ENCODE measurements at places on chromosomes 1 and 21.

GRCh38 chr1:17844185-17844826 lies 89.2 kb downstream of the ACTL8 start:
- DNase-seq = no peak

GRCh38 chr1:70895531-70895930 lies 152.1 kb downstream of the PTGER3 start:
- no peak for DNase-seq

DNA sequence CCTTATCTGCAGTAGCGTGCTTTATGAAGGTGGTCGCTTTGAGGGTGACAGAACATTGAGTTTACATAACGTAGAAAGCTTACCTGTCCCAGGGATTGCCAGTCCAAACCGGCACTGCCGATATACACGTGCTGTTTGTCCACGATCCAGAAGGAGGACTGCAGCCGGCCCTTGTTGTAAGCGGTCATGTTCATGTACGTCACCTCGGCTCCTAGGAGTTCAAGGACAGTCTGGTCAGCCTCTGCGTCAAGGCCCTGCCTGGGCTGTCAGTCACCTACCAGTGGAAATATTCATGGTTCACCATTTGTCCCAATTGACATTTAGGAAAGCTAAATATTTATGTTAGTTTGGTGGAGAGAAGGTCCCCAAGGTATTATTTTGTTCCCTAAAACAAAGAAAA lies 221.0 kb upstream of the MAP1LC3C start:
- DNase-seq = no peak

DNA sequence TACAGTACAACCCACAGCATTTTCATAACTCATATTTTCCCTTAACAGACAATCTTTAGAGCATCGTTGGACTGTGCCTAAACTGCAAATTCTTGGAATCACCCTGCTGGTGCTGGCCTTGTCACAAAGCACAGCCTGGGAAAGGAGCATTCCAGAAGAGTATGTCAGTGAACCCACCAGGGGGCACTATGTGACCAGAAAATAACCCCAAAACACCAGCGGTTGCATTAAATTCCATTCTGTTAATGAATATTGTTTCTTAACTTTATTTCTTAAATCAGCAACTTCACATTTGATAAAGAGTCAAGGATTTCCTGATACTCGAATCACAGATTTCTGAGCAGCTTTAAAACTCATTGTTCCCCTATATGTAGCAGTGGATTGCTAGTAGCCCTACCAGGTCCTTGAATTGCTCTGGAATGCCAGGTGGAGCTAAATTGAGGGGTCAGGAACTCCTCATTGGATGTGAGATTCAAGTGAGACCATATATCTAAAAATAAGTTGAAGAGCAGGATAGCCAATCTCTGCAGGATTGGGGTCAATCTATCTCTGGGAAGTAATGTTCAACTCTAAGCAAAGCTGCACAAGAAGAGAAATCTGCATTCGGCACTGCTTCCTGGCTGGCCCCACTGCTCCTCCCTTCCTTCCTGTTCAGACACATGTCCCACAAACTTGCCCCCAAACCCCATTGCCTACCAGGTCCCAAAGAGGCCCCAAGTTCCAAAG lies 12.7 kb upstream of the RAB4A start:
- peak; percentile 57 for DNase-seq

DNA sequence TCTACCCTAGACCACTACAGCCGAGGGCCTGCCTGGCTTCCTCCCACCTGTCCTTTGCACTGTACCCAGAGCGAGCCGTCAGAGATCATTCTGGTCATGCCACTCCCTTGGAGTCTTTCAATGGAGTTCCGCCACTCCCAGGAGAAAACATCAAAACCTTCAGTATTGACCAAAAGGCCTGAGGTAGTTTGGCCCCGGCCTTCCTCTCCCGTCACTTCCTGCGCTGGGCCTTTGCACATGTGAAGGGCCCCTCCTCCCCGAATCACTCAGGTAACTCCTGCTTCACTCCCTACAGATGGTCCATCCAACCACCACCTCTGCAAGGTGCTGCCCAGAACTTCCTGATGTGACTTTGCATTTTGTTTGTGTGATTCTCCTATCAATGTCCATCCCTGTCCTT lies 26.6 kb downstream of the UBE2G2 start:
- DNase-seq = no peak

DNA sequence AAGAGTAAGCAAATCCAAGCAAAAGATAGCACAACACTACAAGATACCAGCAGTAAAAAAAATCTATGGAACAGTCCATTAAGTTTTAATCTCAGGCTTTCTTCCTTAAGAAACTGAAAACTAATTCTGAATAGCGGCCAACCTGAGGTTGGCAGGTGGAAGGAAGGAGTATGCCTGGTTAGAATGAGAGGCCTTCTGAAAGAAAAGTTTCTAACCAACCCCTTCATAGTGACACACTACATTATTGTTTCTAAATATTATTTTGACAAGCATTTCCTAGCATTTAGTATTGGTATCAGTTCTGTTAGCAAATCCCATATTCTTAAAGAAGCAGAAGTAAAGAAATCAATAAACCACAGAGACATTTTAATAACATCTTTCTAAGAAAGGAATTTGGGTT lies 205.7 kb upstream of the PTBP2 start:
- no peak for DNase-seq

- DNase-seq = no peak
Measured at GRCh38 chr1:181206979-181207790, 118.7 kb downstream of the IER5 start.

GRCh38 chr1:167526667-167527383 lies 8.5 kb upstream of the CD247 start:
- no peak for DNase-seq

DNA sequence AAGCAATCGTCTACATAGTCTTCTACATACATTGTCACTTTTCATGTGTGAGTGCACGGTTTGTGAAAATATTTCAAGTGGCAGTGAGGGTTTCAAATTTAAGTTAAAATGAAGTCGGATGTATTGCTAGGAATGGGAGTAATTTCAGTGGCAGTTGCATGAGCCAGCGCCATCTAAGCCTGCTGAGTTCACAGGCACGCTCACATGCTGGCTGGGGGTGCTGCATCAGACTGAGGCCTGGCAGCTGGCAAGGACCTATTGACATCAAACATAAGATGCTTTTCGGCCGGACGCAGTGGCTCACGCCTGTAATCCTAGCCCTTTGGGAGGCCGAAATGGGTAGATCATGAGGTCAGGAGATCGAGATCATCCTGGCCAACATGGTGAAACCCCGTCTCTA lies 80.7 kb downstream of the UBE4B start:
- no peak for DNase-seq

DNA sequence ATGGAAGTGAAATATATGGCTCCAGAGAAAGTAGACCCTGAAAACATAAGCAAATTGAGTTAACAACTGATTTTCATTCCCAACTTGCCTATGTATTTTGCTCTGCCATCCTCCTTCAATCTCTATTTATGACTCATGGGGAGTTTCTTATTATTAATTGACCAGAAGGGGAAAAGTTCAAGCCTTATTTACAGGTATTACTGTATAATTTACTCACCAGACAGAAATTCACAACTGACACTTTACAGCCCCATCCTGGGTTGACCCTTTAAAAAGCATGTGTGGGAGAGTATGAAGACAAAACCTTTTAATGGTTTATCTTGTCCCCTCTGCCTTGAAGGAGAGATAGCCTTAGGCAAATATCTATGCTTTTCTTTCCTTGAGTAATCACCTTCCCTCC lies 39.8 kb upstream of the C1orf53 start:
- no peak for DNase-seq

DNA sequence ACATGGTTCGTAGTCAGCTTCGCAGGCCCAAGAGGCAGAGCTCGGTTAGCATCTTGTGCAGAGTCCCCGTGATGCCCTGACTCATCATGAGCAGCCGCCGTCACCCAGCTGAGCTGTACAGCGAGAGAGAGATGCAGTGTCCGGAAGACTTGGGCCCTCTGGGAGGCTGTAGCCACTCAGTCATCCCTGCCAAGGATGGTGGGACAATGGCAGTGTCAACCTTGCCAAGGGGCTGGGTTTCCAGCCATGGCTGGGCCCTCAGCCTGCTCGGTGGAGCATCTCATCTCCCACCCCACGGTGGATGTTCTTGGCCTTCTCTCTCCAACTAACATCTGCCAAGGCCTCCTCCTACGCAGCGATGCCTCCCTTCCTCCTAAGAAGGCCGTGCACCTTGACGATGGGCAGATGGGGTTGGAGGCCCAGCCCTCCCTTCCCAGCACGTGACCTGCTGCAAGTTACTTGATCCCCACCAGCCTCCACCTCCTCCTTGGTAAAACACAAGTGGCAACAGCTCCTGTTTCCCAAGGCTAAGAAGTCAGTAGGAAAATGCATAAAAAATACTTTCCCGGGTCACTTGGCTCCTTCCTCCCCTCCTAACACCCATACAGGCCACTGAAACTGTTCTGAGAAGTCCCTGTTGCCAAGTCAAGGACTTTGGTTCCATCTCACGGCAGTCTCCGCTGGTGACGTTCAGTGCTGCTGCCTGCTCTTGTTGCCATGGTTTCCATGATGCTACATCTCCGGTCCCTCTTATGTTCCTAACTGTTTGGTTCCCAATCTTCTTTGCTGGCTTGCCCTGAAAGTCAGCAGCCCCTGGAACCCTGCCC lies 384.7 kb upstream of the VAMP3 start:
- no peak for DNase-seq

DNA sequence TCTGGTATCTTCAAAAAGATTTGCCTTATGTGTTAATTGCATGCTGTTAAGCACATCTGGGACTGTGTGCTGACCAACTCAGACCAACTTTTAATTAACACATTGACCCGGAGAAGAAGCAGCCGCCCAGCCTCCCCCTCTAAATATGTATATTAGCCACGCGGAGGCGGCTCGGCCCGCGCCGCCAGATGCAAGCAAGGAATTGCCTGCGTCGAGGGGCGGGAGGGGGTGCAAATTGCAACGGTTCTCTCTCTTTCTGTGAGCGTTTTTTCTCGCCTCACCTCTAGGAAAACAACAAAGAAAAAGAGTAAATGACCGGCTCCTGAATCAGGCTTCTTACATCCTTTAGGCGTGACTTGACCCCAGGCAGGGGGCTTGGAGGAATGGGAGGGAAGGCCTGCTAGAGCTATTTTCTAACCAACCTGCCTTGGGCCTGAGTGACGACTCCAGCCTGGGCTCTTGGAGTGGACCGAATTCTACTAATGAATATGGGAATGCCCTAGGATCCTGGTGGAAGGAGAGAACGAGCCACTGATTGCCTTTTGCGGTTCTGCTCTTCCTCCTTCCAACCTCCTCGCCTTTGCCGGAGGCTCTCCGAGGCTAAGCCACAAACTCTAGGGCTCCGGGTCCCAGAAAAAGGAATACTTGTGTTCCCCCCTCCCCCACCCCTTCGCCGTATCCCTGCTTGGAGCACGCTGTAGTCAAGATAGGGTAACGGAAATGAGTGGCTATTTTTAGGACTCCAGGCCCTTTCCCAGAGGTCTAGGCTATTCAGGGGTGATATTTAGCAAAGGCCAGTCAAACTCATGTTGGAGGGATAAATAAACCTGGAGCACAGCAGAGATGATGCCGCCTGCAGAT lies 417.0 kb upstream of the ESRRG start:
- no peak for DNase-seq

DNA sequence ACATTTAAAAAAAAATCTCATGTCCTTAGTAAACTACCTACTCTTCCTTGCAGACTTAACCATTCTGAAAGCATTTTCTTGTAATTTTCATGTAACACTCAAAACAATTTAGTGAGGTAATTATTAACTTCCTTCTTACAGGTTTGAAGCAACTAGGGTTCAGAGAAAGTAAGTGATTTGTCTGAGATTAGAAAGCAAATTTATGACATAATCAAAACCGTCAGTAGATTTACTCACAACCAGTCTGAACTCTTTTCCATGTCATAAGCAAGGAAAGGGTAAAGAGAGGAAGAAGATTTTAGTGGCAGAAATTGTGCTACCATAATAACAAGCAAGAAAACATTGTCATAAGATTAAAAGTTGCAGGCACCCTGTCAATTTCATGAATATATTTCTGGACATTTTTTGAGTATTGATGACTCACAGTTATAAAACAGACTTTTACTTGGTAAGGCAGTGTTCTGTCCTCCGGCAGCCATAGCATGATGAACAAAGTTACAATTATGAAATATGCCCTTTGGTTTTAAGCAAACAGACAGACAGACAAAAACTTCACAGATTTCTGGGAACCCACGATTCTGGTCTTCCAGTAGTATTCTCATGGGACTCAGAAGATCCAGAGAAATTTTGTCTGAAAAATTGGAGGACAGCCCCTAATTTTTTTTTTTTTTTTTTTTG lies 707.2 kb downstream of the RWDD3 start:
- DNase-seq = no peak
